ENCODE measurements at places on chromosomes 4 and X.
A peak's percentile ranks its signal among the peaks of the same experiment; 100 is the strongest.

DNA sequence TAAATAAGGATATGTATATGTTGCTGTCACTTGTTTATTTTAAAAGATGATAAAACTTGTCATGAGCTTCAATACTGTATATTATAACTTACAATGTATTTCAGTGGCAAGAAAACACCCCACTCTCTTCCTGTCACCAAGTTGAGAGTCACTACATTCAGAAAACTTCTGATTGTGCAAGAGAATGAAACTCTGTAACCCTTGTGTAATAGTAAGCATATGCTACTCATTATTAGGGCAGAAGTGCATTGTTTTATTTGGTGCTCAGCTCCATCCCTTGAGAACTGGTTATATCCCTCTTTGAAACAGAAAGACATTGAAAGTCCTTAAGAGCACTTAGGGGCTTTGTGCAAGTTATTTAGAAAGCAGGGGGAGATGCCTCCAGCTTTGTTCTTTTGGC lies 594.5 kb downstream of the ARAP2 start:
- DNase-seq = no peak

- no peak for DNase-seq
Observed at GRCh38 chrX:644304-645281, 14.0 kb downstream of the SHOX start.

- DNase-seq = no peak
Observed at GRCh38 chrX:28802625-28803024, 215.4 kb downstream of the IL1RAPL1 start.

DNA sequence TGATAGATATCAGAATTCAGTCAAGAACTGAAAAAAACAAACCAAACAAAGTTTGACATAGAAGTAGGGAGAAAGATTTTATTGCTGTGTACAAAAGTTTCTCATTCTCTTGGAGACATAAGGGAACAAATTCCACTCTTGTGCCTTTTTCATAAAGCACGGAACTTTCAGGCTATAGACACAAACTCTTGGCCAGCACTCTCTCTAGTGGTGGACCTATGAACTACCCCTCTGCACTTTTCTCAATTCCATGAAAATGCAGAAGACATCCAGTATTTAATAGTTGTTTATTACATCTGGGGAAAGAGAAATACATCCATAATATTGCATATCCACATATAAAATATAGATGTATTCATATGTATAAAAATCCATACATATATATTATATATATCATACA lies 291.6 kb upstream of the HS3ST1 start:
- DNase-seq = no peak

- peak; percentile 44 for DNase-seq
Observed at GRCh38 chr4:56871371-56871866, 36.3 kb upstream of the REST start.

DNA sequence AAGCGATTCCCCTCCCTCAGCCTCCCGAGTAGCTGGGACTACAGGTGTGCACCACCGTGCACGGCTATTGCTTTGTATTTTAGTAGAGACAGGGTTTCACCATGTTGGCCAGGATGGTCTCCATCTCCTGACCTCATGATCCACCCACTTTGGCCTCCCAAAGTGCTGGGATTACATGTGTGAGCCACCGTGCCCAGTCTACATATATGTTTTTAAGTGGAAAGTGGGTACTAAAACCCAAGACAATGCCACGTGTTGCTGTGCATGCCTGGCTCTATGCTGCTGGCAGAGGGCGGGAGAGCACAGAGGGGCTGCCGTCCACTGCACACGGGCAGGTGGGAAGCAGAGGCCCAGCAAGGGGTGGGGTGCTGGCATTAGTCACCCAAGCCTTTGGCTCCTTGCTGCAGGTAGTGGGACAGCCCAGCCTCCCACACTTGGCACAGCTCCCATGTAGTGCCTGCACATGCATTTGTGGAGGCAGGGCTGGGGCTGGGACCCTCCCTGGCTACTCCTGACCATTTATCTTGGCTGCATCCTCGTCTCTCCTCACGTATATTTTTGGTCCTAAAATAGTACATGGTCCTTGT lies 3.5 kb downstream of the EMD start:
- no peak for DNase-seq

- no peak for DNase-seq
Observed at GRCh38 chrX:43349363-43349762, 306.7 kb upstream of the MAOA start.

All from NCI-H2081 treated with DMSO at 0.1 percent for 48 hours (cell line).